ENCODE measurements at places on chromosomes 7 and 10. TPM values are rescaled to one million over a fixed set of nuclear protein-coding genes. Genes with fewer than 3 reads are reported as not detected.

Gene HOXA10
- total RNA-seq = 0.14 TPM

Gene VIPR2
- total RNA-seq = not detected

Gene NXPH1
- total RNA-seq = not detected

Gene OR2A1
- total RNA-seq = not detected

Gene MET
- 80.8 TPM for total RNA-seq

Gene ZNF438
- total RNA-seq = 6.5 TPM

DNA sequence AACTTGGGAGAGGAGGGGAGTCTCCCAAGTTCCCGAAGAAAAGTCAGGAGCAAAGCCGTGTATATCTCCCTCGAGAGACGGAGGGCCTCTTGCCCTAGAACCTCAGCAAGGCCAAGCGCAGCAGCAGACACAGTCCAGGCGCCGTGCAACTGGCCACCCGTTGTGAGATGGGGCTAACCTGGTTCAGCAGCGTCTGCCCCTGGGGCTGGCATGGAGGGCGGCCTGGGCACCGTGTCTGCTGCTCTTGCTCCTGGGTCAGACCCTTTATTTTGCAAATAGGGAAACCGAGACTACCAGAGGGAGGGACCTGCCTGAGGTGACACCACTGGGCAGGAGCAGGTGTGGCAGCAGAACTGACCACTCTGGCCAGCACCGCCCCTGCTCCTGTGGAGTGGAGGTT is 13.4 kb downstream of the ATP5MF start:
- DNase-seq = no peak

- no peak for DNase-seq
These were observed 125.3 kb upstream of the SGCE start for GRCh38 chr7:94781236-94781635.

DNA sequence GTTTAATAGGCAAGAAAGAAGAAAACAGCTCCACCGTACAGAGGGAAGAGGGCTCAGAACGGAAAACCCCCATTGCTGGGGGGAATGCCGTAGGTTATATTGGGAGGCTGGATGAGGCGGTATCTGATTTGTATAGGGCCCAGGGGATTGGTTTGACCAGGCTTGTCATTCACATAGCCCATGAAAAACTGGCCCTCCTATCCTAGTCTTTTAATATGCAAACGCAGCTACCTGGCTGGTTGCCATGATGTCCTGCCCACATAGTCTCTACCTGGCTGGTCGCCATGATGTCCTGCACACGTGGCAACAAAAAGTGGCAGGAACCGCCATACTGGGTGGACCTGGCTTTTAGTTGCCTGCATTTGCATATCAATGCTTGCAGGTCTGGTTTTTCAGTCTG is 84.7 kb downstream of the AUTS2 start:
- DNase-seq = no peak

- no peak for DNase-seq
These were observed 562.9 kb upstream of the TPK1 start for GRCh38 chr7:145398758-145399157.

- no peak for DNase-seq
These were observed 3.0 kb upstream of the PLAU start for GRCh38 chr10:73907841-73908517.

DNA sequence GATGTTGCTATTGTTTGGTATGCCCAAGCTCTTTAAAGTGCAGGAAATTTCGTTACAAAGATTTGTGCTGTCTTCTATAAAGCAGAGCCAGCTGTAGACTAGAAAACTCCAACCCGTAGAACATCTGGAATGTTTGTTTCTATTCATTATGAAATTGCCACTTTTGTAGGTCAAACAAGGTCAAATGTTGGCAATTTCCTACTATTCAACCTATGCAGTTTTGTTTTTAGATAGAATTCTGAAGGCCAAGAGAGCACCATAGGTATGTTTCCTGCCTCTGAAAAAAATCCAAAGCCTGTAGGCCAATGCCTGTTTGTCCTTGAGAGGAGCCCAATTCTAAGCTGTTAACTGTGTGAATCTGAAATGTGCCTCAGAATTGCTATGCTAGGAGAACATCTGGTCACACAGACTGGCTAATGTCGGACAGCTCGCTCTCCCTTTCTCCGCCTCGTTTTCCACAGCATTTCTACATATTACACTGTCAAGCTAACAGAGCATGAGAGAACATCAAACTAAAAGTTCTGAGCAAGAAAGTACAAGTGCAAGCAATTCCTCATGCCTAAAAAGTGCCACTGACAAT is 267.2 kb upstream of the LRGUK start:
- no peak for DNase-seq

DNA sequence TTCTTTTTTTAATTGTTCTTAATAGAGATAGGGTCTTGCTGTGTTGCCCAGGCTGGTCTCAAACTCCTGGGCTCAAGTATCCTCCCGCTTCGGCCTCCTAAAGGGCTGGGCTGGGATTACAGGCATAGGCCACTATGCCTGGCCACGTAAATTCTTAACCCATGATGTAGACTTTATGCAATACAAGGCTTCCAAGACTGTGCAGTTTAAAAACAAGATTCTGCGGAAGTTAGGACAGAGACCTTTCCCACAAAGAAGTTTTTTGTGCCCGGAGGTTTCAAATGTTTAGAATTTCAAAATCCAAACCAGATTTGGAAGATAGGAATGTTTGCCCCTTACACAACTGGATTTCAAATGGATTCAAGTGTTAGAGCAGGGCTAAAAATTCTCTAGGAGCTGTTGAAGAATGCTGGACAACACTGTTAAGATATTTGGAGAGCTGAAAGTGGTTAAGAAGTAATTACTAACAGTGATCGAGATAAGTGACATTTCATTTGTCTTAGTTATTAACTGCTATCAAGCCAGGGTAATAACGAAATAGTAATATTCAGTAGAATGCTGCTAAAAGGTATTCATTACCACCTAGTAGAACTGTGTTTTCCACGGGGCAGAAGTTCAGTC is 7.4 kb downstream of the APBB1IP start:
- no peak for DNase-seq

GRCh38 chr10:14271621-14272020 is 59.1 kb downstream of the FRMD4A start:
- DNase-seq = no peak

GRCh38 chr7:125338110-125338509 is 408.5 kb upstream of the POT1 start:
- no peak for DNase-seq

DNA sequence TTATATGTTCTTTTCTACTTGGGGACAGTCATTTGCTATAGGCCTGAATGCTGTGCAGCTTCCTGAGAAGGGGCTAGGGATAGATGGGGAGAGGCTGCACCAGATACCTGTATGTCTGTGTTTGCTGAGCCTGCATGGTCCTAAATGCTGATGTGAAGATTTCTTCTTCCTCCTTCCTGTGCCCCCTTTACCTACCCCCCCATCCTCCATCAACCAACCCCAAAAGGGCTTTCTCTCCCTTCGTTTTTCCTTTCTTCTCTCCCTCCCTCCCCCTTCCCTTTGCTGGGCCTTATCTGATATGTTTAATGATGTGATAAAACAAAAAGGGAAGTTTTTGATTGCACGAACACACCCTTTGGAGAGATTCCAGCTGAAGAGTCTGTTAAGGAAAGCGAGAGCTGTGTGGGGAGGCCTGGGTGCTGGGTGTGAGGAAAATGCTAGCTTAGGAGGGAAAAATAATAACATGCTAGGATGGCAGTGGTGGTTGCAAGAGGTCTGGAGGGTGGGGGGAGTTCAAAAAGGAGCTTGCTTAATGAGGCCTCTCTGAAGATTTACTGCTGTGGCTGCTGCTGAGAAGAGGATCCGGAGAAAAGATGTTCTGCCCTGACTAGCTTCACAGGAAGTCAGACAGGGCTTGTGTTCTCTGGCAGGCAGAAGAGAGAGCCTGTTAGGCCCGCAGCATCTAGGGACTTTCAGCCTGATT is 101.8 kb downstream of the SAMD9 start:
- DNase-seq = no peak
